ENCODE measurements at places on chromosomes 11 and 22.

DNA sequence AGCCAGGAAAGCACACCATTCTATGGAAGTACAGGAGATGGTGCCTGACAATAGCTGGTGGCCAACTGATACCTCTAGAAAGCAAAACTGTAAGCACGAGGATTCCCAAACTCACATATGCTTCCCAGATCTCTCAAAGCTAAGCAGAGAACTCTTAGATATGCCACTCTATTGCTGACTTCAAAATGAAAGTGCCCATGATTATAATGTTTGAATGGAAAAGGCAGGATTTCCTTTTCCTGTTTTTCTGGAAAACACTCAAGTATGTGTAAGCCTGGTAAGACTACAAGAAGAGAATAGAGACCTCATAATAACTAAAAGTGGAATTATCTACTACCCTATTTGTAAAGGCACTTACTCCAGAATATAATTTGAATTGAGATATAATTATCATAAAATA lies 2.6 kb upstream of the CARD18 start:
- no peak for DNase-seq

- no peak for DNase-seq
Observed at GRCh38 chr11:110286298-110287040, 9.9 kb downstream of the RDX start.

DNA sequence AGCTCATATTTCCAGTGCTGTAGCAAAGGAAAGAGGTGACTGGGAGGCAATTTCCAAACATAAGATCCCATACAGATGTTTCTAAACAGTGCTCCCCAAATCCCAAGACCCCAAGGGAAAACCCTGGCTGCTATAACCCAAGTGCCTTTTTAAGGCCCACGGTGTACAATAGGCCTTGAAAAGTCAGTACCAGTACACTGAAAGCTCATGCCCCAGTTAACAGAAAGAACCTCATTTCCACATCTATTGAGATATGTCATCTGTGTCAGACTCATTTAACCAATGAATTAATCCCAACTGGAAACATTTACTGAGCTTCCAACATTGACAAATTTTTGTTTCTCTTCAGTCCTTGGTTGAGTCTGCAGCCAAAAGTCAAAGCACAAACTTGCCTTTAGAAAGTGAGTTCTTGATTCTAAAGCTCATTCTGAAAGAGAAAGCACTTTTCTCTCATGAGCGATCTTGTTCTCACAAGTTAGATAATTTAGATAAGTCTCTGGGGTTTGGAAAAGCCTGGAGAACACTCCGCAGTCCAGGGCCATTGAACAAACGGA lies 239.8 kb upstream of the ARHGAP20 start:
- no peak for DNase-seq

- peak; percentile 61 for DNase-seq
Observed at GRCh38 chr11:74672956-74673692, 58.1 kb downstream of the CHRDL2 start.

- DNase-seq = no peak
Observed at GRCh38 chr11:120517390-120517761, 5.8 kb downstream of the GRIK4 start.

- DNase-seq = no peak
Observed at GRCh38 chr22:35064664-35065063, 1.3 kb upstream of the ISX start.

DNA sequence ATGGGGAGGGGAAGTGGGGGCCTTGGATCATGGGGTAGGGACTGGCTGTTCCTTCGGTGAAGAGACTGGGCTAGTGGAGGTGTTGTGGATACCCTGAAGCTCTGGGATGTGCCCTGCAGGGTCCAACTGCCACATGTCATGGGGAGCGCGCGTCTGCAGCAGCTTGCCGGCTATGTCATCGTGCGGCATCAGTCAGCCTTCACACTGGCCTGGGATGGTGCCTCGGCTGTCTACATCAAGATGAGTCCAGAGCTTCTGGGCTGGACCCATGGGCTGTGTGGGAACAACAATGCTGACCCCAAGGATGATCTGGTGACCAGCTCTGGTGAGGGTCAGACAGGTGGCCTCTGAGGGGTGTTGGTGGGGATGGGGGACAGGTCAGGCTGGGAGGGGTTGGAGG lies 9.9 kb downstream of the OTOG start:
- DNase-seq = no peak

DNA sequence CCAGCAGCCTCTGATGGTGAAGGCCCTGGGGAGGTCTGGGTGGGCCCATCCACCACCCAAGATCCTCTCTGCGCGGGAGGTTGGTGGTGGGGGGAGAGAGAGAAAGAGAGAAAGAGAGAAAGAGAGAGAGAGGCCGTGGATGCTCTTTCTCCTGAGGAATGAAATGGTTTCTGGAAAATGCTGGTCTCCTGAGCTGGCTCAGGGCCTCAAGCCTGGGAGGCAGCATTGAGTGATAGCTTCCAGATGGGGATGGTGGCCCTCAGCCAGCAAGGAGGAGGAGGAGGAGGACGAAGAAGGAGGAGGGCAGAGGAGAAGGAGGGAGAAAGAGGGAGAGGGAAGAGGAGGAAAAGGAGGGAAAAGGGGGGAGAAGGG lies 4.6 kb downstream of the TSPAN32 start:
- peak; percentile 60 for DNase-seq

DNA sequence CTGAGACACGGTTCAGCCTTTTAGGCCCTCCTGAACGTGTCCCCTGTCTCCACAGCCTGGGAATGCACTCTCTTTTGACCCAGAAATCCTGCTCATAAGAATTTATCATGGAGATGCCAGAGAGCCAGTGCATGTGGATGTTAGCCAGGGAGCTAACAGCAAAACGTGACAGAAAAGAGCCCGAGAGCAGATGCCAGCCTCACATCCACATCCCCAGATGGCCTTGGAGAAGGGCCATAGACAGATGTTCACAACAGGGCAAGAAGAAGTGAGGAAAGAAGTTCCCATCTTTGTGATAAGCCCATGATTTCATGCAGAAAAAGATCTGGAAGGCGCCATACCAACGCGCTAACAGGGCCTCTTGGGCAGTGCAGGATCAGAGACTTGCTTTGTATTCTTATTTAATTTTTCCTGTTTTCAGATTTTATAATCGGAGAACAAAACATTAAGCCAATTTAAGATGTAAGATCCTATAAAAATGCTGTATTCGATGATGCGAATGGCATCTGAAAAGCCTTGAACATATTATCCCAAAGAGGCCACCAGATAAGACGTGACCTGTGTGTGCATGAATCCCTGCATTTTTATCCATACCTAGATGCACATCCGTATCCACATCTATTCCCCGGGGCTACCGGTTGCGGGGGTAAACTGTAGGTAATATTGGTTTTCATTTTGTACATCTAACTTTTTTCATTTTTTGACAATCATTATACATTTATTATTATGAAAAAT lies 48.7 kb downstream of the IGLL5 start:
- DNase-seq = no peak

DNA sequence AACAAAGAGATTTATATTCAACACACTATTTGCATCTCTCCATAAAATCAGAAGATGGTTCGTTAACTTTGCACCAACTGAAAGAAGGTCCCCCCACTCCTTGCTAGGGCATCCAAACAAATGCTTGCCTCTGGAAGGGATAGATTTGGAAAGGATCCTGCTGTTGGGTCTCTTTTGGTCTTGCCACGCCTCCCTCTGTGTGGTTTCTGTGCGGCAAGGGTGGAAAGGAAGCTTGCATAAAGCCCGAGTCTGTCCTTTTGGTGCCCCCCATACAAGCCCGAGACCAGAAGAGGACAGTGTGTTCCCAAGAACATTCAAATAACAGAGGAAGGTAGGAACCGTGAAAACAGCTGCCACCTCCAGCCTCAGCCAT lies 15.1 kb downstream of the SCGB1A1 start:
- DNase-seq = no peak

DNA sequence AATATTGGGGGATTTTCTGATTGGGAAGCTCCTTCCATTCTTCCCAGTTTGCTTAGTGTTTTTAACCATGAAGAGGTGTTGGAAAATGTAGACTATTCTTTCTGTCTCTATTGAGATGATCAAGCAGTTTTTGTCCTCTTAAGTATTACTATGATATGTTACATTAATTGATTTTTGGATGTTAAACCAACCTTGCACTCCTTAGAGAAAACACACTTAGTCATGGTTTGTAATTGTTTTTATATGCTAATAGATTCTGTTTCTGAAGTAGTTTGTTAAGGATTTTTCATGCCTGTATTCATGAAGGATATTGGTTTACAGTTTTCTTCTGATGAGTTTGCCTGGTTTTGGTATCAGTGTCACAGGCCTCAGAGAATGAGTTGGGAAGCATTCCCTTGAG lies 2.0 kb upstream of the NLRP6 start:
- DNase-seq = no peak

DNA sequence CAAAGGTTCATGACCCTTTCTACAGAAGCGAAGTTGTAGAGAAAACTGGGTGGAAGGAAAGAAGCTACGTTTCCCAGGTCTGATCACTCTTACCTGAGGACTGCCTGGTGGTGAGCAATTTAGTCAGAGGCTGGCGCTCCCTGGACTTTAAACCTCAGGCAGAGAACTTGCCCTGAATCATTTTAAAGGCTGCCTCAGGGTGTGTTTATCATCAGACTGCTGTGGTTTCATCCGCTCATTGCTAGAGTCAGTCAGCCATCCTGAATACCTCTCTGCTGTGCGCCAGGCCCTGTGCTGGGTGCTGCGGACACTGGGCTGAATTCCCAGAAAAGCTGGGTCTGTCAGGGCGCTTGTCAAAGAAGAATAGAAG lies 2.7 kb downstream of the DTX4 start:
- no peak for DNase-seq

DNA sequence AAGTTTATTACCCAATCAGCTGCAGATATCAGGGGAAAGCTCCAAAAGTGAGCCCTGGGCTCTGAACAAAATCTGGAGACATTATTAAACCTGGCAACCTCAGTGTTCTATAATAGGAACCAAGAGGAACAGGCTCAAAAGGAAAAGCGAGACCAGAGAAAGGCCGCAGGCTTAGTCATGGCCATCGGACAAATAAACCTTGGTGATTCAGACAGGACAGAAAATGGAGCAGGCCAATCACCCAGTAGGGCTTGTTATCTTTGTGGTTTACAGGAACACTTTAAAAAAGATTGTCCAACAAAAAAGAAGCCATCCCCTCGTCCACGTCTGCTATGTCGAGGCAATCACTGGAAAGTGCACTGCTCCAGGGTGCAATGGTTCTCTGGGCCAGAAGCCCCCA lies 7.7 kb upstream of the PANX1 start:
- DNase-seq = no peak

DNA sequence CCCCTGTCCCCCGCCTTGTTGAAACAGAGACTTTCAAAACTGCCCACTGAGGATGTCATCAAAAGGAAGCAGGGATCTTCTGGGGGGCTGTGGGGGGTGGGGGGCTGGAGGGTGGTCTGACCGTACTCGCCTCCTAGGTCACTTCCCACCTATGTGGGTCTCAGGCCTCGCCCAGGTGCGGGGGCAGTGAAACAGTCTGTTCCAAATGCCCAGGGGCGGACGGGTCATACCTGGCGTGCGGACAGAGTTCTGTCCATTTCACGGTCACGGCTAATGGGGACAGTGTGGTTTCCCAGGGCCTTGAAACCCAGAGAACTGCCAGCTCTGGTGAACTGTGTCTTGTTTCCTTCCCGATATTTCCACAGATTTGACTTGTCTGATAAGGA lies 27.2 kb downstream of the ANO1 start:
- no peak for DNase-seq

DNA sequence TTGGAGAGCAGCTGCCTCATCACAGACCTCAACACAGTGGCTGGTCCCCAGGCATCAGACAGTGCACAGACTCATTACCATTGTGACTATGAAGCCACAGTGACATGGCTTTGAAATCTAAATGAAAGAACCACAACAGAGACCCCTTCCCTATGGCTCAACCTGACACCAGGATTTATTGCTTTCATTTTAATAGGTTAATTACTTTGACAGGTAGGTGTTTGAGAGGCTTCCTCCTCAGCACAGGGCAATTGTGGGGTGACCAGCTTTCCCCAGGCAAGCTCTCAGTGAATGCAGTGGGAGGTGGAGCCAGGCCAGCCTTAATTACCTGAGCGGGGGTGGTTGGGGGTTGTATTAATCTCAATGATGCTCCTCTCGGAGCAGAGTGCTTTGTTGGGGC lies 102.3 kb downstream of the CHST1 start:
- DNase-seq = no peak

DNA sequence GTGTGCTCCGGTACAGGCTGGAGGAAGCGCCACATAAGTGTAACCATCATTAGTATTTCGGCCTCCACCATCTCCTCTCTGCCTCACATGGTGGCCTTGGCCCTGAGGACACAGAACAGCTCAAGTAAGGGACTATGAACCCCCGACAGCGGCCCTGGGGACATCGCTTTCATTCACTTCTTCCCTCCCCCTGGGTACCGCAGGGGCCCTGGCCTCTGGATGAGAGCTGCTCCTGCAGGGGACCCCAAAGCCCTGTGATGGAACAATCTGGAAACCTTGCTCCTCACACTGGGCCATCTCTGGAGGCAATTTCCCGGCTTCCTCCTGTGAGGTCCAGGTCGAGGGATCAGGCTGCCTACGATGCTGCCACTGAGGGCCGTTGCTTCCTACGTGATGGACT lies 565.5 kb downstream of the BRD1 start:
- DNase-seq = peak; percentile 9

GRCh38 chr22:45473626-45474237 lies 29.0 kb upstream of the FBLN1 start:
- DNase-seq = peak; percentile 65

DNA sequence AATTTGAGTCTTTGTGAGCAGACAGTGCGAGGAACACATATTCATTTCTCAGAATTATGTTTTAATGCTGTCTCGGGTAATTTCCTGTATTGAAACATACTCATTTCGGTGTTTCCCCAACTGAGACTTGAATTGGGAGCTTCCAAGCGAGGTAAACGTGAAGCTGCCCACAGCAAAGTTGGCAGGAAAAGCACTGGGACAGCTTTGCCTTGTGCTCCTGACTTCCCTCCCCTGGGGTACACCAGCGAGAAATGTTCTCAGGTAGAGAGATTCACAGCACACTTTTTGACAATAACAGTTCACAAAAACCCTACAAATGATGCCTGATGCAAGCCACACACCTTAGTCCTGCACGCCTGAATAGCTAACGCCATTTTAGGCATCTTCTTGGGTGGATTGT lies 3.1 kb downstream of the HTR3B start:
- no peak for DNase-seq

DNA sequence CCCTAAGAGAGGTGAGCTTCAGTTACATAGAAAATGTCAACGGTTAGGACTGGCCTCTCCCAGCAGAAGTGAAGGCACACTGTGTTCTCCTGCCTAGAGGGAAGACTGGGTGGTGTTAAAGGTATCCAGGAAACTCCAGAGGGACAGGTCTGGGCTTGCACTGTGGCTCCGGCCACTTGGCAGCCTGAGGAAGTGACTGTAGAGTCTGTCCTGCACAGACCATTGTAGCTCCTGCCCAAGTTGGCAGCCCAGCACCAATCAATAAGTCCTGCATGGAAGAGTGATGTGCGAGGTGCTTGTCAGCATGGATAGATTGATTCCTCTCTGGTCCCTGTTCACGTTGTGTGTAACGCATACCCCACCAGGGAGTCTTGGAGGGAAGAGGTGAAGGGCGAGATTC lies 284.8 kb downstream of the TENM4 start:
- no peak for DNase-seq
